ENCODE measurements at places on chromosomes 5 and 9.

DNA sequence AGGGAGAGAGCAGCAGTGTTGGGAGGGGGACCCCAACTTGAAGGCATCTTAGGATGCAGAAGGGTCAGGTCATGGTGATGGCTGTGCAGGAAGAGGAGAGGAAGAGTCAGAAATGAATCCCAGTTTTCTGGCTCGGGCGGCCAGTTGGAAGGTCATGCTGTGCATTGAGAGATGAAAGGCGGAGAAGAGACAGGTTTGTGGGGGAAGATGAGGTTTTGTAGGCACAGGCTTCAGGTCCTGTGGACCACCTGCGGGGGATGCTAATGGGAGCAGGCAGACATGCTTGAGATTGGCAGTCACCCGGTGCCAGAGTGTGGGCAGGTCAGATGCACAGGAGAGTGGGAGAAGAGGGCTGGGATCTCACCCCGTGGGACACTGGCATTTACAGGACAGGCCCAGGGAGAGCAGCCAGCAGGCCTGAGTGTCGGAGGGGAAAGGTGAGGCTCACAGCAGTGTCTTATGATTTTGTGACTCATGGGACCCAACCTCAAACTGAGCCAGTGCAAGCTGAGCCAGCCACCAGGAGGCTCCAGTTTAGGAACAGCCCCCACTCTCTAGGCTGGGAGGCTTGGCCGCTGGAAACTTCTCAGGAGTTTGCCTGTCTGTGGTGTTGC lies 17.5 kb downstream of the STXBP1 start:
- DNase-seq = no peak

- DNase-seq = no peak
Measured at GRCh38 chr5:155697236-155697635, 629.7 kb upstream of the SGCD start.

- no peak for DNase-seq
Measured at GRCh38 chr5:1006656-1007071, 1.9 kb upstream of the NKD2 start.

DNA sequence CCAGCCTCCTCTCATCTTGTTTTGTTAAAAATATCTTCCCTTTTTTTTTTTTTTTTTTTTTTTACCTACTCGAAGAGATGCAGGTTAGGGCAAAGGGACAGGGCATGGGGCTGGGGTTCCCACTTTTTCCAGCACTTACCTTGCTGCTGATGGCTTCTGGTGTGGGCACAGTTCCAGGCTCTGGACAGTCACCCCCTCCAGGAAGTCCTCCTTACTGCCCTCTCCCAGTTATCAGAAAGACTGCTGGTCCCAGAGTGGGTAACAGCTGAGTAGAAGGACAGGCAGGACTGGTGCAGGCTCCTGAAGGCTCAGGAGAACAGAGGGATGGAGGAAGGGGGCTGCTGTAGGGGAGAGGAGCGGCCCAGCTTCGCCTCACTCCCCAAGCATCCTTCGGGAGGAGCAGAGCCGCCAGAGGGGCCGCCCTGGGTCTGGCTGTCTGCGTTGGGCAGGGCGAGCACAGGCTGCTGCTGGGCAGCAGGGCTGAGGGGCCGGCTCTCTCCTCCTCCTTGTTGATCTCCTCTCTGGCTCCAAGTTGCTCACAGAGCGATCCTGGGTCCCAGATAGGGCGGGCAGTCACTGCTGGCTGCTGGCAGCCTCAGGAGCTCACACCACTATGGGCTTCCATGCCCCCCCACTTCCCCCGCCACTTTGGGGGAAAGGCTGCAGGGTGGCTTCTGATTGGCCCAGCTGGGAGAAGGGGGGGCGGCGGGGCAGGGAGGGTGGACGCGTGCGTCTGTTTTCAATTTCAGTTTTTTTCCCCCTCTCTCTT lies at the start of gene PDGFRB:
Gene PDGFRB (minus strand): TSS at position 588 of the 769 bp plus-strand sequence. CDS start 18,798 bp downstream, outside the sequence.
- no peak for DNase-seq

GRCh38 chr5:169115461-169116124 lies 185.3 kb downstream of the SLIT3 start:
- no peak for DNase-seq

DNA sequence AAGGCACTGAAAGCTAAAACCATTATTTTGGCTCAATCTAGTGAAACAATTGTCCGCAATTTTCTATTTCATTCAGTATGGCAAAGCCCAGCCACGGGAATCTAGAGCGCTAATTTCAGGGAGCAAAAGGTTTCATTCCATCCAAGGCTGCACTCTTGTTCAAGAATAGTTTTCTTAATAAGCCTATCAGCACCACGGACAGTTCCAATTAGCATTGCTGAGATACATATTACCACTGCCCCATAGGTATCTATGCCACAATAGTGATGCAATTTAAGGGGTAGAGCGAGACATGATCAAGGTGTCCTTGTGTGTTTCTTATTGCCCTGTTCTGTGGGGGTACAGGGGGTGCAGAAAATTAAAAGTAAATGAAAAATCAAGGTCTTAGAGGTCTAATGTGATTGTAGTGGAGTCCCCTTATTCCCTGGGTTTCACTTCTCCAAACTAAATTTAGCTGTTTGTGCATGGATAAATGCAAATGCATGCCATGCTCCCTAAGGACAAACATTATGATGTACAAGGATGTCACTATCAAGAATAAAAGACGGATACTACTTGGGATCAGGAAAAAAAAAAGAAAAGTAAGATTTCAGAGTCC lies 45.5 kb downstream of the SPOCK1 start:
- peak; percentile 41 for DNase-seq

- no peak for DNase-seq
Measured at GRCh38 chr5:109567374-109568044, 122.2 kb upstream of the MAN2A1 start.

Data from right renal cortex interstitium (tissue), 3 donors.